OCI-M1 (cell line): ENCODE measurements at places on chromosomes 1 and 21.

DNA sequence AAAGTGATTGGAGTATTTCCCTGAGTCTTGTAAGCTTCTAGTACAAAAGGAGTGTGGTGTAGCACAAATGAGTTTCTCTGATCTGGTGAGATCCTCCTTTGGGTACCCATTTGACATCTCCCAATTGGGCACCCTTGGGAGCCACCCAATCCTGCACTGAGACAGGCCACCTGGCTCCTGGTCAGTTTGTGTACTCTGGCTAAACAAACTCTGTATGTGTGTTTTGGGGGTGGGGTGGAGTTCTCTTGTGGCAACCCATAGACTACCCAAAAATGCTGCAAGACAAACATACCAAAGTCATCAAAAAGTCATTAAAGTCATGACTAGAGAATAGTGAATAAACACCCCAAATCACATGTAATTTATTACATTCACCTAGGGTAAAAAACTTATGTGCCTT is 8.4 kb upstream of the HIVEP3 start:
- DNase-seq: no peak

DNA sequence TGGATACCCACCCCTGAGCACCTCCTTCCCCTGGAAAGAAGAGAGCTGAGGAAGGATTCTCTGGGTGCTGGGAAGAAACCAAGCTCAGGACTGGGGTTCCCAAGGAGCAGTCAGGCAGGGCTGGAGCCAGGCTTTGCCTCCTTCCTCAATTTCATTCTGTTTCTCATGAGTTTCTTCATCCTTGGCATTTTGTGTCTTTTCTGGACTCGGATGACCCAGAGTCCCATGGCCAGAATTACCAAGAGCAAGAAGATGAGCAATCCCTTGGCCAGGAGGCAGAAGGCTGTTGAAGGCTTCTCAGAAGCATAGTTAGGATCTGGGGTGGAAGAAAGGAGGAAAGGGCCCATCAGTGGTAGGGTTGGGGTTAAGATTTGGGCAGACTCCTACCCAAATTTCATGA is 2.5 kb downstream of the SLAMF9 start:
- no peak for DNase-seq

GRCh38 chr1:2535455-2535854 is 5.4 kb upstream of the HES5 start:
- no peak for DNase-seq

GRCh38 chr1:32779242-32779641 is 37.9 kb downstream of the YARS1 start:
- DNase-seq: no peak
